ENCODE measurements at places on chromosomes 16 and 17. TPM values are rescaled to one million over a fixed set of nuclear protein-coding genes. Genes with fewer than 3 reads are reported as not detected.

- no peak for DNase-seq
Measured at GRCh38 chr16:70534971-70535370, 11.4 kb downstream of the SF3B3 start.

DNA sequence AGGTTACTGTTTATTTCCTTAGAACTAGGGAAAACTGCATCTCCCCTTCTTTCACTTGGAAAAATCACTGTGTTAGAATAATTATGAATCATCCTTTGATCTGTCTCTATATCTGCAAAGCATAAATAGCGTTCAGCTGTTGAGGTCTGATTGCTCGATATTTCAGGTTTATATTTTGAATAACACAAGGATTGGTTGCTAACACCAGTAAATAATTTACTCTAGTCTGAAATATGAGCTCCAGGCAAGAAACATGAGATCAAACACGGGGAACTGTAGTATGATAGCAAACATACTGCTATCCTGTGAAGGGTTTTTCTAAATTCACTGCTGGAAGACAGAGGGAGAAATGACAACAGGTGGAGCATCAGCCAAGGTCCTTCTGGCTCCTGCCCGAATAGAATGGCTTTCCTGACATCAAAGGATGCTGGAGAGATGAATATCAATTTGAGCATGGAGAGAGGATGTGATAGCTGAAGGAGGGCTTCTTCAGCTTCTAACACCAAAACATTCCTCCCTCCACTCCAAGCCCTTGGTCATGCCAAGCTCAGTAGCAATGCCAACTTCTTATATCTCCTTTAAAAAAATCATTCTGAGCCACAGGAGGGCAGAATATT, 450.3 kb downstream of the SHISA9 start:
- DNase-seq = no peak

GRCh38 chr17:16937431-16937830, 34.5 kb downstream of the TNFRSF13B start:
- DNase-seq = no peak

DNA sequence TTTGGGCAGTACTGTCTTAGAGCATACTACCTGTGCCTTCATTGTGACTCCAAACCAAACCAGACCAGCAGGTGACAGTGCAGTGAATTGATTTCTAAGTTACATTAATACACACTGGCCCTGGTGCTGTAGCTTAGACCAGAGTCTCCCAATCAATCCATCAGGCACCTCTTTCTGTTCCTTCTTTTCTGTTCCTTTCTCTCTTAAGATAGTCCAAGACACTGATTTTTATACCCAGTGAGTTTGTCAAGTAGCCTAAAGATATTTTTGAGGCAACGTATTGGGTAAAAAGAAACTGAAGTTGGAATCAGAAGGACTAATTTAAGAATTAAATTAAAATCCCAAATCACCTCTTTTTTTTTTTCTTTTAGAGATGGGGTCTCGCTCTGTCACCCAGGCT, 43.1 kb downstream of the ABAT start:
- DNase-seq = no peak

DNA sequence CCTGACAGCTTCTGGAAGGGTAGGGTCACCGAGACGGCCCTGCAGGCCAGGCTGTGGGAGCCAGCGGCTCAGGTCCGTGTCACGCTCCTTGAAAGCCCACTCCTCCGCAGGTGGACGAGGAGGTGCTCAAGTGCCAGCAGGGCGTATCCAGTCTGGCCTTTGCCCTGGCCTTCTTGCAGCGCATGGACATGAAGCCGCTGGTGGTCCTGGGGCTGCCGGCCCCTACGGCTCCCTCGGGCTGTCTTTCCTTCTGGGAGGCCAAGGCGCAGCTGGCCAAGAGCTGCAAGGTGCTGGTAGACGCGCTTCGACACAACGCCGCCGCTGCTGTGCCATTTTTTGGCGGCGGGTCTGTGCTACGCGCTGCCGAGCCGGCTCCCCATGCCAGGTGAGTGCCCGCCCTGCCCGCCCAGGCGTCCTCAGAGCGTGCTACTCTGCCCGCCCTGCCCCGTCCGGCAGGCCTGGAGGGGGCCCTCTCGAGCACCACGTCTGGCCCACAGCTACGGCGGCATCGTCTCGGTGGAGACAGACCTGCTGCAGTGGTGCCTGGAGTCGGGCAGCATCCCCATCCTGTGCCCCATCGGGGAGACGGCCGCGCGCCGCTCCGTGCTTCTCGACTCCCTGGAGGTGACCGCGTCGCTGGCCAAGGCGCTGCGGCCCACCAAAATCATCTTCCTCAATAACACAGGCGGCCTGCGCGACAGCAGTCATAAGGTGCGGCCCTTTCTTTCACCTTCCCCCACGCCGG, 1.3 kb downstream of the NAGS start:
- no peak for DNase-seq

DNA sequence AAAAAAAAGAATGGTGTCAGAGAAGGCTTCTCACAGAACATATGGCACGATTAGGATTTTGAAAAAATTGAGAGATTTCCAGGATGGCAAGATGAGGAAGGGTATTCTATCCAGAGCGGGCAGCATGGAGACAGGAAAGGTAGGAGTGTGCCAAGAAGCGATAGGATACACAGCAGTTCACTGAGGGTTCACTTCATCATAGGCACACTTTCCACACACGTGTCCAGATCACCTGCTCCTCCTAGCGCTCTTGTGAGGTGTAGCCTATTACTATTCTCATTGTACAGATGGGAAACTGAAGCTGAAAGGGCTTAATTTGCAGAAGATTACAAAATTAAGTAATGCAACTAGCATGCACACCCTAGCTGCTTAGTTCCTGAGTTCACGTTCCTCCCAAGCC, 6.2 kb upstream of the ELAC2 start:
- DNase-seq = no peak

GRCh38 chr17:82257473-82257872, 16.0 kb downstream of the CSNK1D start:
- no peak for DNase-seq

DNA sequence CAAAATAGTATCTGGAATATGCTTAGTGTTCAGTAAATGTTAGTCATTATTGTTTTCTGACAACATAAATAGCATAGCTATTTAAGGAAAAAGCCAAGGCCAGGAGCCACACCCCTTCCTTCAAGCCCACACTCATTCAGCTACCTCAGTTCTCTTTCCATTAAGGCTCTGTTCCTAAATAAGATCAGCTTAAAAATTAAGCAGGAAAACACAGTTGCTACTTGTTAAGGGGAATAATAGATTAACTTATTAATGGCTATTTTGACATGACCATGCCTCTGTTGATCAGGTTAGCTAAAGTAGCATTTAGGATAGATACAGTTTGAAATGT, 158.1 kb downstream of the CHD9 start:
- DNase-seq = no peak

DNA sequence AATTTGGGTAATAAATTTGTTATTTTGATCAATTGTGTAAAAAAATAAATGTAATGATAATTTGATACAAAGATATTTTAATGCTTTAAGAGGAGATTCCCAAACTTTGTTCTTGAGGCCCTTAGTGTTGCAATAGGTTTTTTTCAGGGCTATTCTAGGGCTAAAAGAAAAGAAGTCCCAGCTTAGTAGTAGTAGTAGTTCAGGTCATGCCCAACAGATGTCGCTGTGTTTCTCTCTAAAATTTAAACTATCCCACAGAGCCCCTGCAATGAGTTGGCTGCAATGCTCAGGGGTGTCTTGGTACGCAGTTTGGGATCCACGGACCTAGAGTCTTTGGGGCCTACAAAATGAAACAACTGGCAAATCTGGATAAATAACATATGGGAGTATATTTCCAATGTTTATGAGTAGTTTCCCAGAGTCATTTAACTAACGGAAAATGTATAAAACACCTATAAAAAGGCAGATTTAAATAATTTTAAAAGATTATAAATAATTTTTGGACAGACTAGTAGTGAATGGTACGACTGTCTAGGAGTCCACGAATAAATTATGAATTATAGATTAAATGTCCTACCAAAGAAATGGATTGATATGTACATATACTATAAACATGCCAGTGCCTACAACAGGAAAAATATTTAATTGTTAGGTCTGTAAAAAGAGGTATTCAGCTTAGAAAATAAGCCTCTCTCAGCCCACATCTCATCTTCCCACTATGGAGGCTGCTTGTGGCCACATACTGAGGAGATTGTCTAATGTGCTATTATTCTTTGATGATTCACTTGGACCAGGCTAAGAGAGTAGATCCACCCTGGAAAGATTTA, 228.5 kb upstream of the PMFBP1 start:
- DNase-seq = peak; percentile 36

DNA sequence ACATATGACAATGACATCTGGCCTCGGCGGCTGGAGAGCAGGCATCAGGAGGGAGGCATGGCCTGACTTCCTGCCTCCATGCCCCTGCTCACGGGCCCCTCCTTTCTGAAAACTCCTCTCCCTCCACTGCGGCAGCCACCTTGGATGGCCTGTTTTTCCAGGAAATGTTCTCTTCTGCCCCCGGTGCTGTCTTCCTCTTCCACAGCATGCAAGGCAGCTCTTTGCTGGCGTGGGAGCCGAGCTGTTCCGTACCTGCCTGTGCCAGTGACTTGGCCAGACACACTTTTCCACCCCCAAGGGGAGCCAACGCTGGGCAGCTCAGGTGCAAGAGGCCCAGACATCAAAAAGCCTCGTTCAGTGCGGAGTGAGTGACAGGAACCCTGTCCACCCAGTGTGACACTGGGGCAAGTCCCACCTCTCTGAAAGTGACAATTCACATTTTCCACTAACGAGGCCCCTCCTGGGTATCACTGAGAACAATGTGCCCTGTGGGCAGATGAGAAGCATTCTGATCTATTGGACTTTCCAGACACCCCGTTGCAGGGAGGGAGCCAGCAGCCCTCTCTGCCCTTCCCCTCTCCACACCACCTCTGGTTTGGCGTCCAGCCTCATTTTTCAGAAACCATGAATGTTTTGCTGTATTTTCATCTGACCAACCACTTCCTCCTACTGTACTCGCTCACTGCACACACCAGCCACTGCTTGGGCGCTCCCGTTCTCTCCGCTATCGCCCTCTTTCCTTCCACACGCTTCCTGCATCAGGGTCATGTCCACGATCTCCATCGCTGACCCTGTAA, 31.2 kb downstream of the NSMCE1 start:
- no peak for DNase-seq

- DNase-seq = peak; percentile 14
Measured at GRCh38 chr17:11144358-11145233, 96.4 kb upstream of the SHISA6 start.

- no peak for DNase-seq
Measured at GRCh38 chr16:84339311-84339710, 29.0 kb upstream of the ATP2C2 start.

DNA sequence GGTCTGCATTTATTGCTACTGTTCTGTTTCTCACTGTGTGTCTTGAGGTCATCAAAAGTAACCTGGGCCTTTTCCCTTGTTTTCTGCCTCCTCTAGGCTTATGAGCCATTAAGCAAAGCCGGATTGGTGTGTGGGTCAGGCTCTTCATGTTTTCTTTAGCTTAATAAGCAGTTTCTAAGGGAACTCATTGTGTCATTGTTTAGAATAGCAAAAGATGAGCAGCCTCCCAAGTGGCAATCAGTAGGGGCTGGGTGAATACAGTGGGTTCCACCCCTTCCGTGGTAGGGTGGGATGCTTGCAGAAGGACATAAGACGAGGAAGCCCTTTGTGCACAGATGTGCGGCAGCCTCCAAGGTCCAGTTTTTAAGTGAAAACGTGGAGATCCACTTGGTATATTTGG, 34.5 kb downstream of the ABCC1 start:
- DNase-seq = no peak

GRCh38 chr17:31462261-31462660, 70.8 kb downstream of the RAB11FIP4 start:
- no peak for DNase-seq

DNA sequence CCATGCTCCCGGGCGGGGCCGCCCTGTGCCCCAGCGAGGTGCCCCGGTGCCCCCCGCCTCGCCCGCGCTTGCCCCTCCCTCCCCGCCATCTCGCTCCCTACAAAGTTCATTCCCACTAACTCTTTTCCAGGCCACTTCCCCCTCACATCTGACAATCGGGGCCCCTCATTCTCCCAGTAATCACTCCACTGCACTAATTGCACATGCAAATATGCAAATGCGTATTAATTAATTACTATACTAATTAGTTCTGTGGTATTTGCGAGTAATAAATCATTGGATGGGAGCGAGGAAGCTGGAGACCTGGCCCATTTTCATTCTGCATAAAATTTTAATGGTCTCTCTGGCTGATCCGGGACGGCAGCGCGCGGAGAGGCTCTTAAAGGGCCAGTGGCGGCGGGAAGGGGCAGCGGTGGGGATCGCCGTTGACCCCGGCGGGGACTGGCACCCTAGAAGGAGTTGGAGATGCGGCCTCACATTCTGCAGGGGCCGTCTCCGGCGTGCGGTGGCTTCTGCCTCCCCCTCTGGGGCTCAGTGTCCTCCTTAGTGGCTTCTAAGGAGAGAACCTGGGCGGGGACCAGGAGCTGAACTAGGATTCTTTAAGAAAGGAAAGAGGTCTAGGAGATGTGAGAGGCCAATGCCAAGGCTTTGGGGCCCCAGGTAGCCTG, 8.4 kb upstream of the PPP1R1B start:
- peak; percentile 18 for DNase-seq

- DNase-seq = no peak
Measured at GRCh38 chr17:74555427-74555940, 9.6 kb upstream of the CD300C start.

DNA sequence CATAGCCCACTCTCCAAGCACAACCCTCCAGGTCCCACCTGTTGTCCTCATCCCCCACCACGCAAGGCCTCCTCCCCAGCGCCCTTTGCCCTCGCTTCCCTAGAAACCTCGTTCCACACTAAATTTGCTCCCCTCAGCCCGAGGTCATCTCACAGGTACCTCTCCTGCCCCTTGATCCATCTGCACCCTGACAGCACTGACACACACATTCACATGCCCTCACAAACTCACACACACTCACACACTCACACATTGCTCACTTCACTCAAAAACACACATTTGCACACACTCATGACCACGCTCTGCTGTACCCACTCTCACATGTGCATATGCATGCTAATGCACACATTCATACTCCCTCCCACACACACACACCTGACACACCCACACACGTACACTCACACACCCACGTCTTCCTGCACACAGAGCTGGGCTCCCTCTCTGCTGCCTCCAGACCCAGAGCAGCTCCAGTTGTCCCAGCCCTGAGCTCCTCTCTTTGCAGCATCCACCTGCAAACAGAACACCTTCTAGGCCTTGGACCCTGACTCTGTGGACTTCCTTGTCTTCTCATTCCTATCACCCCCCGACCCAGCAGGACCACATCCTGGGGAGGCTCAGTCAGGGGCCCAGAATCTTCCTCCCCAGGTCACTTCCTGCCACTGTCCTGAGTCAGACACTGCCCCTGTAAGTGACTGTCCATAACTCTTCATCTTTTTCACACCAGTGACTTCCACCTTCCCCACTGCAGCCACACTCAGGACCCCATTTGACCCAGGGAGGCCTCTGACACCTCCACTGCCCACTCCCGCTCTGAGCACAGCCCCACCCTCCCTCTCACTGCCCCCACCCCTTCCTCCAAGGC, 4.9 kb downstream of the ASGR2 start:
- no peak for DNase-seq

- no peak for DNase-seq
Measured at GRCh38 chr17:43175213-43176118, 4.5 kb downstream of the NBR1 start.

The PDIA2 gene
- total RNA-seq = not detected

The SAP30BP gene
- 80.3 TPM for total RNA-seq

The EFNB3 gene
- total RNA-seq = 1.6 TPM

The SLC16A6 gene
- 0.70 TPM for total RNA-seq

The TMEM95 gene
- total RNA-seq = 0.50 TPM

The KRT17 gene
- 80.8 TPM for total RNA-seq

The PRSS53 gene
- 9.2 TPM for total RNA-seq

The B9D1 gene
- total RNA-seq = 58.7 TPM

The GAS2L2 gene
- total RNA-seq = not detected

The DPEP2 gene
- total RNA-seq = not detected

The P2RX5 gene
- total RNA-seq = 18.3 TPM

The GDPD3 gene
- total RNA-seq = 27.5 TPM

The COA3 gene
- 49.3 TPM for total RNA-seq

The NFAT5 gene
- 33.0 TPM for total RNA-seq

The ATP2C2 gene
- total RNA-seq = 11.9 TPM
